ENCODE measurements at places on chromosomes 5 and 9. TPM values are rescaled to one million over a fixed set of nuclear protein-coding genes. Genes with fewer than 3 reads are reported as not detected.

DNA sequence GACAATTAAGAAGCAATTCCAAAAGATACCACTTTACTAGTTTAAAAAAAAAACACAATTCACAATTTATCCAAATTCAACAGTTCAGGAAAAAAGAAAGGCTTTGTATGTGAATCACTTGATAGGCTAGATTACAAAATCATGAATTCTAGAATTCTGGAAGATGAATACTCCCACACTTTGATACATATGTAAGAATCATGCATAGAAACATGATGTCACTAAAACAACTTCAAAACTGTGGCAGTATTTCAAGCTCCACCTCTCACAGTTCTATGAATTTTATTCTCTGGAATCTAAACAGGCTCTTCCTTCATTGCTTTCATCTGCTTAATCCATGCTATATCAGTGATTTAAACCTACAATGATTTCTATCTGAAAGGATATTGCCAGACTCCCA, 51.0 kb downstream of the GNAQ start:
- DNase-seq, result no peak

GRCh38 chr5:6188976-6189375, 189.4 kb downstream of the MED10 start:
- DNase-seq, result no peak

GRCh38 chr9:95573463-95573862, 56.7 kb upstream of the PTCH1 start:
- DNase-seq, result no peak

- DNase-seq, result no peak
These were observed 16.2 kb downstream of the TRIM7 start for GRCh38 chr5:181188700-181189362.

GRCh38 chr9:70111641-70112236, 68.1 kb downstream of the MAMDC2 start:
- DNase-seq, result no peak

DNA sequence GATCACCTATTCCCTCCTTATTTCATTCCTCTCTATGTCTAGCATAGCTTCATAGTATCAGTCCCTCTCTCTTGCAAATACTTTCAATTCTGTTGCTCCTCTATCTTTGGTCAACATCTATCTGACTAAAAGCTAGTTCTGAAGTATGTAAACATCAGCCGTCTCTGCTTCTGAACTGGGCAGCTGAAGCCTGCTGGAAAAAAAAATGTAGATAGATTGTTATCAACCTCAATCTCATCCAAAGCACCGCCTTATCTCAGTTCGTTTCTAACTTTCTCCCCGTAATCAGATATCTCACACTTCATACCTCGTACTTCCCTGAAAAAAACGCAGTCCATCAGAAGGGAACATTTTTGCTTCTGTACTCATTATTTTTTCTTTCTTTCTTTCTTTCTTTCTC, 4.5 kb upstream of the SEMA6A start:
- DNase-seq, result no peak

DNA sequence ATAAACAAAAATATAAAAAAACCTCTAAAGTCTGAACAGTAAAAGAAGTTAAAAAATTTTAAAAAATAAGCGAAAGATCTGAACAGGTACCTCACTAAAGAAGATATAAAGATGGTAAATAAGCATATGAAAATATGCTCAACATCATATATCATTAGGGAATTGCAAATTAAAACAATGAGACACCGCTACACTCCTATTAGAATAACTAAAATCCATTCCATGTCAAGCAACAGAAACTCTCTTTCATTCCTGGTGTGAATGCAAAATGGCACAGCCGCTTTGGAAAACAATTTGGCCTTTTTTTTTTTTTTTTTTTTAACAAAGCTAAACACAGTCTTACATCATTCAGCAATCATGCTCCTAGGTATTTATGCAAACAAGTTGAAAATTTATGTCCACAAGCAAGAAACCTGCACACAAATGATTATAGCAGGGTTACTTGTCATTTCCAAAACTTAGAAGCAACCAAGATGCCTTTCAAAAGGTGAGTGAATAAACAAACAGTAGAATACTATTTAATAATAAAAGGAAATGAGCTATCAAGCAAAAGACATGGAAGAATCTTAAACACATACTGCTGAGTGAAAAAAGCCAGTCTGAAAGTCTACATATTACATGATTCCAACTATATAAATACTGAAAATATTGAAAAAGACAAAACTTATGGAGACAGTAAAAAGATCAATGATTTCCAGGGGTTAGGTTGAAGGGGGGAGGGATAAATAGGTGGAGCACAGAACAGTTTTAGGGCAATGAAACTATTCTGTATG, 22.1 kb downstream of the ANXA1 start:
- no peak for DNase-seq

Gene DNAJC18
- 8.8 TPM for total RNA-seq

Gene SPATA6L
- total RNA-seq, result 0.13 TPM

DNA sequence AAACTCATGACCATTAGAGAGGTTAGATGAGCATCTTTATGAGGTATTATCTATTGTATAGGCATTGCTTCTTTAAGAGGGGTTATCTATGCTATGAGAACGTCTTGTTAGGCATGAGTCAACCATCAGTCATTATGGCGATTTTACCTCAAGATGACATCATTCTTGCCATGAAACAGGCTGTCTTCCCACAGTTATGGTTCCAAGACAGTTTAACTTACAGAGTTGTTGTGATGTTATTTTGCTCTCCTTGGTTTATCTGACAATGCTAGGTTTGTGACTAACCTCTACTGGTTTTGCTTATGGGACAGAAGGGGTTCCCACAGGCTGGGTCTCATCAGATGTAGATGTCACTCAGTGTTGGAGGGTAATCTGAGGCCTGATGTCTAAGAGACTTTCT, 1864.7 kb upstream of the ACO1 start:
- DNase-seq, result no peak

DNA sequence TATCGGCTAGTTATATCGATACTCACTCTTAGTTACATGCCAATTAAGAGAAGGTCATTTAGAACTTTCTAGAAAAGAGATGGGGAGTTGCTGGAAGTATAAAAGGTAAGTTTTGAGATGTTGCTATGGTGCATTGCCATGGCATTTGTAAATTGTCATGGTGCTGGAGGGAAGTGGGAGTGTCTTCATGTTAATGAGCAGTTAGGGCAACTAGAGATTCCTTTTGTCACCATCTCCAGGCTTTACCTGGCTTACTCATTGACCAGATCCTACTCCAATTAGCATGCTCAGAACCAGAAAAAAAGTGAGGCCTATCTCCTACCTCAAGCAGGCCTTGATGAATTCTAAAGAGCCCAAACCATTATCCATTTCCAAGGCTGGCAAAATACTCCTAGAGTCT, 82.8 kb downstream of the PRR16 start:
- DNase-seq, result no peak

- DNase-seq, result no peak
These were observed 93.2 kb upstream of the PHYKPL start for GRCh38 chr5:178325679-178326373.

Gene OBP2B
- not detected for total RNA-seq

- no peak for DNase-seq
These were observed 929 bp upstream of the PLPP6 start for GRCh38 chr9:4661165-4661564.

GRCh38 chr5:180598316-180598701, 7.0 kb upstream of the SCGB3A1 start:
- no peak for DNase-seq

DNA sequence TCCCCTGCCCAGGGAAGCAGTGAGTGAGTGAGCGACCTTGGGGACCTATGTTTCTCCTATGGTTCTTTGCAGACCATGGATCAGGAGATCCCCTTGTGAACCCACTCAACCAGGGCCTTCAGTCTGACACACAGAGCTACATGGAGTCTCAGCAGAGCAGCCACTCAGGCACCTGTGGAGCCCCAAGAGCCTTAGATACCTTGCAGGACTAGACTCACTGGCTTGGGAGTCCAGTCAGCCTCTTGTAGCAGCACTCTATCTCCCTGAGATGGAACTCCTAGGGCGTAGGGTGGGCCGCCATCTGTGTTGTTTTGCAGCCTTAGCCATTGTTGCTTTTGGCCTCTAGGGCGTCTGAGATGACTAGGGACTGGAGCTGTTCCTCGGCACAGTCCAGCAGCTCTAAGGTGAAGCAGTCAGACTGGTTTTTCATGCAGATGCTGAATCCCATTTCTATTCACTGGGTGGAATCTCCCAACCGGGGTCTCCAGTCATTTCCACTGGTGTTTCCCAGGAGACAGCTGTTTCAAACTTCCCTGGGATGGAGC, 284.6 kb upstream of the RPS23 start:
- no peak for DNase-seq

GRCh38 chr5:109307951-109308350, 101.8 kb downstream of the PJA2 start:
- no peak for DNase-seq

- no peak for DNase-seq
These were observed 259.3 kb downstream of the ROR2 start for GRCh38 chr9:91690540-91691249.

Gene SLC9A3
- 2.0 TPM for total RNA-seq

Gene SLC2A8
- 55.7 TPM for total RNA-seq

Gene PTPRD
- total RNA-seq, result not detected

Gene NKD2
- 12.3 TPM for total RNA-seq

DNA sequence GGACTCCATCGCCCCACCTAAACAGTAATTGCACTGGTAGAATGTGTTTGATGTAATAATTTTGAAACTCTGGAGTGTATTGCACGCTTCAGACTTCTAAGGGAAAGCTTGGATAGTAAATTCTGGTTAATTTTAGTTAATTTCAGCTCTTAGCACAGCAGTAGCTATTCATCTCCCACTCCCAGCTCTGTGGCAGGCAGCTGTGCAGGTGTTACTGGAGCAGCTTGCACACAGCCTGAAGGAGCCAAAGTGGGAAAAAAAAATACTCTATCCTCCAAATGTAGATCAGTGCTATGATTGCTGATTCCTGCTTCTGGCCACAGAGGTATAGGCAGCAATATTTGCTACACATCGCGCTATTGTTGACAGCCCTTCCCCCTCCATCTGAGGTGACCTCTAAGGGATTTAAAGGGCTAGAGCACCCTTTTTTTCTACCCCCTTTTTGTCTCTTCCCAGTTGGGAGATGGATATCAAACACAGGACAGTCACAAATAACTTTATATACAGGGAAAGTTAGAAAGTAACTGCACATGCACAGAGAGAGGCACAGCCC, 97.4 kb downstream of the KCTD16 start:
- DNase-seq, result no peak

Gene CER1
- total RNA-seq, result not detected

DNA sequence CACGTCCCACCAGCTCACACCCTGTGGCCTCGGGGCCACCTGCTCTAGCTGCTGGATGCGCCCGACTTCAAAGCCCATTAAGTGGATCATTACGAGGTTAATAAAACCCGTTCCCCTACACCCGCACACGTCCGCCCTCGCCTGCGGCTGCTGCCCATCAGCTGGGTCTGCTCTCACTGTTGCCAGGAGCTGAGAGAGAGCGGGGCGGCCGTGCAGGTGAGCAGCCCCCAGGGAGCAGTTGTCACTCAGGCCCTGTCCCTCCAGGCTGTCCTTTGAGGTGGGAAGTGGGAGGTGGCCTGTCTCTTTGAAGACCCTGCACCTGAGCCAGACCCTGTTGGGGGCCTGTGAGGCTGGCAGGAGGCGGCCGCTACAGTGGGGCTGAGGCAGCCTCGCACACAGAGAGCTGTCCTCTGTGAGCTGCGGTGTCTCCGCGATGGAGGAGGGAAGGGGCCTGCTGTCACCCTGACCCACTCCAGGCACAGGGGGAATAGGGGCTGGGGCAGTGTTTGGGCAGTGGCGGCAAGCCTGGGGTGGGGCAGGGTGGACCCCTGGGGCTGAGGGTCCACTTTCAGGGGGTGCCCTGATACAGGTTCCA, 12.8 kb upstream of the UNC5A start:
- no peak for DNase-seq

DNA sequence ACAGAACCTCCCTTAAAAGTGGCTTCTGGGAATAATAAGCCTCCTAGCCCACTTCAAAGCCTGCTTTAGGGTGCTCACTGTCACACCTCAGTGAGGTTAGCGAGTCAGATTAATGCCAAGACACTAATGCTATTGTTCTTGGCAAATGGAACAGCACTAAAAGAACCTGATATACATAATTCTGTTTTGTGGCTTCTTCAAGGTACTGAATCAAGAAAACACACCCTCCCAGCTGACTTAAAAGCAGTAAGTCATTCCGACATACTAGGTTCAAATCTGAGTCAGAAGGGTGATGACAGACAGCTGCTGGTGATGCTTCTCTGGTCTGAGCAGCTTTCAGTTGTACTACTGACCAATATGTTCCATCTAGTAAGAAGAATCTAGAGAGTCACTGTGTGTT, 121.6 kb downstream of the OXCT1 start:
- DNase-seq, result no peak

Gene LCN9
- not detected for total RNA-seq

Gene WDR38
- total RNA-seq, result not detected

DNA sequence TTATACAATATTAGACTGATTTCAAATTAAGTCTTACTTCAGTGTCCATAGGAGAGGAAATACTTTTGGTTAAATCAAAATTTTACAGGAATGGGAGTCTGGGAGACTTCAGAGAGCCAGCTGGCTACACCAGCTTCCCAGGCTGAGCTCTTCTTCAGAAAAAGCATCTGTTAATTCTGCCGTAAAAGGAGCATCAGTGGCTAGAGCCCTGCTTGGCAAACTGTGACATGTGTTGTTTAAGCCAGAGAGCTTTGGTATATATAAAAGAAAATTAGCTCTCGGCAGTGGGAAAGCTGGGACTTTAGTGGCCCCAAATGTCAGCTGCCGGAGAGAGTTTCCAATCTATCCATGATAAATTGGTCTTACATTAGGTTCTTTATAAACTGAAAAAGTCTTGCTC, 378.8 kb upstream of the TUSC1 start:
- DNase-seq, result no peak

GRCh38 chr9:124770359-124771020, 621 bp downstream of the NR6A1 start:
- DNase-seq, result no peak

- DNase-seq, result no peak
These were observed 26.0 kb downstream of the EGR1 start for GRCh38 chr5:138491284-138491648.

GRCh38 chr9:33137781-33138264, 29.3 kb downstream of the B4GALT1 start:
- DNase-seq, result no peak

Gene PCAT7
- 0.59 TPM for total RNA-seq

DNA sequence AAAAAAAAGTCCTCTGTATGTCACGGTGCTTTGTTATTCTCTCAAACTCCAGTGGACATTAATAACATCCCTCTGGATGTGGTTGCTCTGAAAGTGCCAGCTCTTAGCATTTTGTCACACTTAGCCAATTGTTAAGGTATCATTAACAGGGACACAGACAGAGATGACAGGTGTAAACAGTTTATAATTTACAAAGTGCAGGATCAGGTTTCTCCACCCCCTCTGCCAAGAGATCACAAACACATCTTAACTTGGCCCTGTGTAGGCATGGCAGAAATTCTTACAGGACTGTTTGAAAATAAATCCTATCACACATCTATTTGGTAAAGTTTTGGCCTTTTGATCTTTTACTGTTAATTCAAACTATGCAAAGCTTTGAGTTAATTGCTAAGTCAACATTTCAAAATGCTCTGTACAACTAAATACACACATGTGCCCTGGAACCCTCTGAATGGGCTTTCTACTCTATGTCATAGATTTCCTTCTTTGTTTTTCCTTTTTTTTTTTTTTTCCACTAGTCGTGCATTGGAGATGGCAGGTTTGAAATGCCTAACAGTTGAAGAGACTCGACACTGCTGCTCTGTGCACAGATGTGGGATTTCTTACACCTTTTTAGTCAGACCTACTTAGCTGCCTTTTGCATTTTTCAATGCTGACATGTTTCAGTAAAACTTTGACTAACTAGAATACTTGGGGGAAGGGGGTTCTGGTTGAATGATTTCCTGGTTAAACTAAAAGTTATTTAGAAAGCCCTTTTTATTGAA, 41.7 kb downstream of the SEMA6A start:
- DNase-seq, result no peak

Gene C5orf52
- not detected for total RNA-seq

GRCh38 chr9:119963798-119964372, 594.6 kb upstream of the BRINP1 start:
- DNase-seq, result no peak
